CD8-positive, alpha-beta memory T cell (primary cell): ENCODE measurements at places on chromosomes 2 and 18. TPM values are rescaled to one million over a fixed set of nuclear protein-coding genes. Genes with fewer than 3 reads are reported as not detected.

C2orf74 gene
- polyA plus RNA-seq: 46.6 TPM

SLC8A1 gene
- polyA plus RNA-seq: not detected

SERPINB5 gene
- polyA plus RNA-seq: not detected

ASXL3 gene
- polyA plus RNA-seq: not detected

WDR12 gene
- 23.7 TPM for polyA plus RNA-seq

QPCT gene
- 0.26 TPM for polyA plus RNA-seq

ITGB6 gene
- polyA plus RNA-seq: not detected

RAB31 gene
- polyA plus RNA-seq: 4.7 TPM

FER1L5 gene
- polyA plus RNA-seq: not detected

GPR55 gene
- polyA plus RNA-seq: 3.5 TPM

MCM6 gene
- polyA plus RNA-seq: 14.8 TPM

G6PC2 gene
- polyA plus RNA-seq: not detected

USP40 gene
- 5.4 TPM for polyA plus RNA-seq

CHRNA1 gene
- 0.43 TPM for polyA plus RNA-seq

CHST9 gene
- not detected for polyA plus RNA-seq

RBM45 gene
- polyA plus RNA-seq: 7.9 TPM

CTIF gene
- polyA plus RNA-seq: 0.89 TPM

MPP4 gene
- not detected for polyA plus RNA-seq

CCDC68 gene
- not detected for polyA plus RNA-seq

CYRIA gene
- polyA plus RNA-seq: 6.3 TPM

HK2 gene
- polyA plus RNA-seq: 1.8 TPM

CFAP53 gene
- polyA plus RNA-seq: not detected

SLC35G4 gene
- not detected for polyA plus RNA-seq

IMP4 gene
- polyA plus RNA-seq: 86.8 TPM

CD207 gene
- polyA plus RNA-seq: not detected

ANKRD30B gene
- polyA plus RNA-seq: not detected

PKDCC gene
- 0.78 TPM for polyA plus RNA-seq

KANSL1L gene
- polyA plus RNA-seq: 1.0 TPM

EVX2 gene
- polyA plus RNA-seq: not detected

CNTNAP5 gene
- not detected for polyA plus RNA-seq

FASTKD1 gene
- polyA plus RNA-seq: 16.4 TPM

NHEJ1 gene
- 26.3 TPM for polyA plus RNA-seq

MEIS1 gene
- polyA plus RNA-seq: not detected

TYMS gene
- polyA plus RNA-seq: 2.6 TPM

ADGRF3 gene
- polyA plus RNA-seq: 0.43 TPM

DLGAP1 gene
- 0.46 TPM for polyA plus RNA-seq

CDC42EP3 gene
- 141 TPM for polyA plus RNA-seq

COL4A3 gene
- not detected for polyA plus RNA-seq

LINC00305 gene
- polyA plus RNA-seq: not detected

PLCD4 gene
- polyA plus RNA-seq: 0.49 TPM

FMNL2 gene
- polyA plus RNA-seq: 0.05 TPM

ASB18 gene
- polyA plus RNA-seq: not detected

MAB21L4 gene
- not detected for polyA plus RNA-seq

TWSG1 gene
- 4.9 TPM for polyA plus RNA-seq

ADCYAP1 gene
- not detected for polyA plus RNA-seq

FBLN7 gene
- polyA plus RNA-seq: 1.4 TPM

IL36B gene
- polyA plus RNA-seq: not detected

CRYGC gene
- polyA plus RNA-seq: not detected

NEB gene
- polyA plus RNA-seq: 0.10 TPM
